ENCODE measurements at places on chromosomes 12 and 14.

GRCh38 chr14:30874999-30875787 lies 834 bp downstream of the COCH start:
- DNase-seq = peak; percentile 64

DNA sequence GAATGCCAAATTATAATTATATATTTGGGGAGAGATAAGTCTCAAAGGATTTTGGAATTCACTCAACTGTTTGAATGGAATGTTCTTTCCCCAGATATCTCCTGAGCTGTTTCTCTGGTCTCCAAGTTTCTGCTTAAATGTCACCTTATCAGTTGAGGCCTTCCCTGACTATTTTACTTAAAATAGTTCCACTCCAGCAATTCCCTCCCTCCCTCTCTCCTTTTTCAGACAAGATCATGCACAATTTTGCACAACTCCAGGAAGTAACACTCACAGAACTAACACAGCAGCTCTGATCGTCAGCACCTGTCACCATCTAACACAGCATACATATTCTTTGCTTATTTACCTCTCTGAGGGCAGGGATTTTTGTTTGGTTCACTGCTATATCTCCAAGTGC lies 12.5 kb downstream of the BTG1 start:
- peak; percentile 12 for DNase-seq

GRCh38 chr12:104303538-104304151 lies at the start of gene EID3:
Gene EID3, plus strand, starts transcription at chr12:104303739. Its CDS starts 196 bp downstream, at chr12:104303935.
- DNase-seq = peak; percentile 93

- no peak for DNase-seq
Observed at GRCh38 chr12:96177013-96177412, 17.2 kb upstream of the ELK3 start.

DNA sequence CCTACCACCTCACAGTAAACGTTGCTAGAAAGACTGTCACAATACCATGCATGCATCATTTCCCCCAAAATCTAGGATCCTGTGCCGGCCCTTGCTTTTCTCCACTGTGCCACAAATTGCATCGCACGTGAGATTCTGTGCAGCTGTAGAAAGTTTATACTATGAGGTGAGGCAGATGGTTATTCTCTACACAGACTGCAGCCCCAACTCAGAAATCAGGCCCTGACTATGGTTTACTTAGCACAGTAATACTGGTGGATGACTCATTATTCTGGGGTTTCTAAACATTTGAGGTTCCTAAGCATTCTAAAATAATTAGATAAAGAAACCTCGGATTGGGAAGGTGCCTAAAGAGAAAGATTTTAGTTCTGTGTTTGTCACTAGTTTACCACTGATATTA lies 163.8 kb upstream of the CCDC198 start:
- no peak for DNase-seq
